ENCODE measurements at places on chromosomes 6 and 20.

DNA sequence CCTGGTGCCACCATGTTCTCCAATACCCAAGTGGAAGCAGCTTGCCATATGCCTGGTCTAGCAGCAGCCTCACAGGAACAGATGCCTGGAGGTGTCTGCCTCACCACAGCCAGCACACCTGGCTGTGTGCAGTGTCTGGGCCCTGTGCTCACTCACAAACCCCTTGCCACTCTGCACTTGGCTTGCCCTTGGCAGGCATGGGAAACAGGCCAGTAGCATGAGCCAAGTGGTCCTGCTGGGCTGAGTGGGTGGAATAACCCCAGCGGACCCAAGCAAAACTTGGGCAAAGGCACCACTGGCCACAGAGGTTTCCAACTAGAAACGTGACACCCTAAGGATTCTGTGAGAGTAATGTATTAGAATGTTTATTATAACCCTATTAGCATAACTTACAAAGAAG, 600.5 kb upstream of the GJE1 start:
- no peak for DNase-seq

DNA sequence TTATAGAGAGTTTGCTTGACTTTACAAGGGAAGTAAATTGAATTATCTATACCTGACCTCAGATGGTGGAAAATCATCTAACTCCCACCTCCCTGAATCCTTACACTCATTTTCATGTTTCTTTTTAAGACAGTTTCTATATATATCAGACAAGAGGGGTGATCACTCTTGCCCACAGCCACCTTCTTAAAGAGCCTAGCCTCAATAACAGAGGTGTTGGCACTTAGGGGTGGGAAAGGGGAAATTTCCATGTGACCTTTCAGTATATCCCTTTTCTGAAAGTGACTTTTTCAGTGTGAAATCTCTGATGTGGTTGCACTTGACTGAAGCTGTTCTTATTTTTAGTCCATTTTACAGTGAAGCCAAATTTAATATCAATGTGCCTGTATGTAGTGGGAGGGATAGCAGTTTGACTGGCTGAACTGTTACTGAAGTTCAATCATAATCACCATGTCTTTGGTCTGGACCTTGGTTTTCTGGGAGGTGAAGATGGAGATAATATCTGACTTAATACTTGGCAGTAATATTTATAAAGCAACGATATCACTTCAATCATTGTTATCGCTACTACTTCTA, 141.3 kb downstream of the MAP3K7 start:
- DNase-seq = no peak

DNA sequence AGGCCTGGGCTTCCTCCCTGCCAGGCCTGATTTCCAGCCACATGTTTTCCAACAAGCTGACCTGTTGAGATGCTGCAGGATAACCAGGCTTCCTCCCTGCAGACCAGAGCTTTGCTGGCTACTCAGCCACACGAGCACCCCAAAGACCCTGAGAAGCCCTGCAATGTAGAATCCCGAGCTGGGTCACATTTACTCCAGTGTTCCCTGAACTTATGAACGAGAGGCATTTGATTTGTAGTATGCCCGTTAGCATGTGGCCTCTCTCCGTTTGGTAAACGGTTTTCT, 4.0 kb downstream of the SIRPA start:
- DNase-seq = no peak

DNA sequence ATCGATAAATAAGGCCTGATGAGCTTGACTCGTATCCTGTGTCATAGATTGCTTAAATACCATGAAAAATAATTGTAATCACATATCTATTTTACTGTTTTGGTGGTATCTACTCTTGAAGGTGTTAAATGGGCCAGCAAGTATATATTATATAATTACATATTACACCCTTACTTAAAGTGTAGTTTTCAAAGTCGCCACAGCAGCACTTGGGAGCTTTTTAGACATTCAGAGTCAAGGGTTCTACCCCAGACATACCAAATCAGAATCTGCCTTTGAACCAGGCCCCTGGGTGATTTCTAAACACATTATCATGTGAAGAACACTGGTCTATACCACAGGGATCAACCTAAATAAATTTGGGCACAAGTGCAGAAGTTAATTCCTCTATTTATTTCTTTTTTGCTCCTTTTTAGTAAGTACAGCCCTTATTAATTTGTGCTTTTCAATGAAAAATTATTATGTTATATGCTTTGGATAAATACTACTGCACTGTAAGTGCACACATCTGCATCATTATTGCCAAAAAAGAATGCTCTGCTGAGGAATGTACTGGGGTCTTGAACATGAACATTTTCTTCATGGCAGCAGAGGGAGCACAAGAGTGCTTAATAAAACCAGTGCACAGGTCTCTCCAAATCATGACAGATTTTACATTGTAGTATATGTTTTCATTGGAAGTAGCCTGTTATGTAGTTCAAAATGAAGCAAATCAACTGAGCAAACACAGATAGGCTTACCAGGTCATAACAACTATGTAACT, 3.1 kb upstream of the ATXN1 start:
- peak; percentile 46 for DNase-seq

GRCh38 chr6:41644297-41644879, 6.1 kb downstream of the MDFI start:
- DNase-seq = no peak

DNA sequence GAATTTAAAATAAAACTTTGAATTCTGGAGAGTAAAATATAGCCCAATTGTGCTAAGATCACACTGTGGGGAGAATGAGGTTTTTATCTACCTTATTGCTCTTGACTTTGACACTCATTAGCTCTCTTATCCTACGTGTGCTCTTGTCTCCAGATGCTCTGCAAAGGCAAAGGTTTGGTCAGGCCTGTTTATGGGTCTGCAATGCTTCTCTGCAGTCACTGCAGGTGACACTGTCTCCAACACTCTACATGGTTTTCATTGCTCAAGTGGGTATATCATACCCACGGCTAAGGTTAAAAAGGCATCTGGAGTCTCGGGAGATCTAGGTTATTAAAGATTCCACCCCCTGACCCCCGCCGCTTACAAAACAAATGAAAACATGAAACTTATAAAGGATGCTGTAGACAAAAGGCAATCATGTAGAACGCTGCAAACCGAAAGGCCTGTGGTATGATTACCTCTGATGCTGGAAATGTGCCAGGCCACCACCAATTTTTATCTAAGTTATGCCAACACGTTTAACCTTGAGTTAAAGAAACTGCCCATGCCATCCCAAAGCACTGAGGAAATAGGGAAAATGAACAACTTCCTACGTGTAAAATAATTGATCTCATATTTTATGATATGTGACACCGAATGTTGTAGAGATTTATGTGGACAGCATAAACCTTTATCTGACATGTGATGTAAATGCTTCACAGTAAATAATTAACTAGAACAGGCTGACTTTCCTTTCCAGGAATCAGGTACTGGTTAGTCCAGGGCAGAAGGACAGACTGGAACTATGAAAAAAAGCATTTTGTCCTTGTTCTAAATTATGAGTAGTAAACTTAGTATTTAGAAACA, 238.2 kb upstream of the NOX3 start:
- DNase-seq = no peak

DNA sequence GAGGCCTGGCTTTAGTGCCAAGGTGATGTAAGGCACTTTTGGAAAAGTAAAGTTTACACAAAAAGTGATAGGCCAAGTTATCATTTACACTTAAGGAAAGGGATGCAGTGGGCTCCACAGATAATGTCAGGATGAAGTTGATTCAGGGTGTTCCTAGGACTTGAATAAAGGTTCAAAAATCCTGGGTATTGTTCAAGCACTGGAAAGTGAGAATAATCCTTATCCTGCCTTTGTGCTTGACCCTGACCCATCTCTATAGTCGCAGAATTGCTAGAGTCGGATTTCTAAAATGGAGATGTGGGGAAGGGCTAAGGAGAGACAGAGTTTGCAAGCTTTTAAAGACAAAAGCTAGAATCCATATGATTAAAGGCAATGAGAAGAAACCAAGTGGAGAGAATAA, 115.6 kb downstream of the TIAM2 start:
- no peak for DNase-seq

DNA sequence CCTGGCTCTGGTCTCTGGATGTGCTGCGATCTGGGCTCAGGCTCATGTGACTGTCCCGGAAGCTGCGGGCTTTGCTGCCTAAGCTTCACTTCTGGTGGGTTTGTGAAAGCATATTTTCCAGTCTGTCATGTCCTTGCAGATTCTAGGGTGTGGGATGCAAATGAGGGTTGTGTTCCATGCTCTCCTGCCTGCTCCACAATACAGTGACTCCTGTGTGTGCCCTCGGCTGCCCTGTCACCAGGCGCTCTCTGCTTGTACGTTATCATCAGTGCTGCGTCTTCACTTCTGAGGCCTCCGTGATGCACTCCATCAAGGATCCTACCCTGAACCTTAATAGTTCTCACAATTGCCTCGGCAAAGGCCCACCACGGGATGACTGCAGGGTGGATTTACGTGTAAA, 84.2 kb downstream of the TTLL2 start:
- no peak for DNase-seq

GRCh38 chr20:15653396-15654207, 919.6 kb downstream of the KIF16B start:
- no peak for DNase-seq

DNA sequence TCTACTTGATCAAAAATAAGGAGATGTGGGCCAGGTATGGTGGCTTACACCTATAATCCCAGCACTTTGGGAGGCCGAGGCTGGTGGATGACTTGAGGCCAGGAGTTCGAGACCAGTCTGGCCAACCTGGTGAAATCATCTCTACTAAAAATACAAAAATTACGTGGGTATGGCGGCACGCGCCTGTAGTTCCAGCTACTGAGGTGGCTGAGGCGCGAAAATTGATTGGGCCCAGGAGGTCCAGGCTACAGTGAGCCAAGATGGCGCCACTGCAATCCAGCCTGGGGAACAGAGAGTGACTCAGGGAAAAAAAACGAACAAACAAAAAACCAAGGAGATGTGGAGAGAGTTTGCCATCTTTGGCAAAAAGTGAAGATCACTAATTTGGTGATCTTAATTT, 65.3 kb downstream of the BMP2 start:
- DNase-seq = no peak

- DNase-seq = no peak
Measured at GRCh38 chr6:170128346-170128745, 162.5 kb downstream of the DLL1 start.

GRCh38 chr6:166330612-166331011, 11.7 kb downstream of the SFT2D1 start:
- no peak for DNase-seq

DNA sequence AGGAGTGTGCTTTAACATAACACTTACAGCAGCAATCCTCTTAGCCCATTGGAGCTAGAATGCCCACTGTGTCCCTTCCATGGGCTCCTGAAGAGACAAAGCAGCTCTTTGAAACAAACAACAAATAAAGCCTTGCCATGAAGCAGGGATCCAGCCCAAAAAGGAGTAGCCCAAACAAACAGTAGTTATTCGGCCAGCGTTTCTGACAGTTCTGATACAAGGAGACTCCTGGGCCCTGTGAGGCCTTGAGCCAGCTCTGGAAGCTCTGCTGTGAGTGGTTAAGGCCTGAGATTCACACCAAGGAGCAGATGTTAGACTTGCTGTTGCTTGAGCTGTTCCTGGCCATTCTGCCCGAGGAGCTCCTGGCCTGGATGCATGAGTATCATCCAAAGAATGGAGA, 16.9 kb upstream of the ZSCAN16 start:
- no peak for DNase-seq

- peak; percentile 82 for DNase-seq
Measured at GRCh38 chr20:35600993-35601973, 14.3 kb upstream of the SPAG4 start.

DNA sequence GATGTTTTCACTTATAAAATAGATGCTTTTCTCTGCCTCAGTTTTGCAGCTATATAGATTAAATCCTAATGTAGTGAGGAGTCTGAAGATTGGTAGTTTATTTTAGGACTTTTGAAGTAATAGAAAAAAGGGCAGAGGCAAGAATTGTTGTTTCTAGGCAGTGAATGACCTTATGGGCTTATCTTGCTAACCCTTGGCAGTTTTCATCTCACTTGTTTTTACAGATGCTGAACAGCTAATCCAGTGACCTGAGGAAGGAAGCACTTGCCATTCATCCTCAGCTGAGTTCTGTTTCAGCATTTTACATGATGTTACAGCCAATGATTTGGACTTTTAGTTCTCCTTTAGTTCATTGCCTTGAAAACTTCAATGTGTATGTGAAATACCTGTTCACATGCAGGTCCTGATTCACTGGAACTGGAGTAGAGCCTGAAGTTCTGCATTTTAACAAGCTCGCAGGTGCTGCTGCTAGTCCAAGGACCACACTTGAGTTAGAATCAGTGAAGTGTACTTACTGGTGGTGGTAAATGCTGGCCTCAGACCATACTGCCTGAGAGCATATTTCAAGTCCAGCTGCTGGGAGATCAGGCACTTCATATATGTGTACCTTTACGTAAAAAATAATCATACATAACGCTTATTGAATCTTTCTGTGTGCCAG, 86.9 kb downstream of the TULP4 start:
- DNase-seq = no peak

Measured in CD4-positive, alpha-beta T cell treated with Interleukin-2 at 100 ng/mL for 4 hours (primary cell).